T-helper 9 cell (primary cell): ENCODE measurements at places on chromosomes 12 and 14.

GRCh38 chr12:104641862-104642261, 185.1 kb downstream of the CHST11 start:
- no peak for DNase-seq

DNA sequence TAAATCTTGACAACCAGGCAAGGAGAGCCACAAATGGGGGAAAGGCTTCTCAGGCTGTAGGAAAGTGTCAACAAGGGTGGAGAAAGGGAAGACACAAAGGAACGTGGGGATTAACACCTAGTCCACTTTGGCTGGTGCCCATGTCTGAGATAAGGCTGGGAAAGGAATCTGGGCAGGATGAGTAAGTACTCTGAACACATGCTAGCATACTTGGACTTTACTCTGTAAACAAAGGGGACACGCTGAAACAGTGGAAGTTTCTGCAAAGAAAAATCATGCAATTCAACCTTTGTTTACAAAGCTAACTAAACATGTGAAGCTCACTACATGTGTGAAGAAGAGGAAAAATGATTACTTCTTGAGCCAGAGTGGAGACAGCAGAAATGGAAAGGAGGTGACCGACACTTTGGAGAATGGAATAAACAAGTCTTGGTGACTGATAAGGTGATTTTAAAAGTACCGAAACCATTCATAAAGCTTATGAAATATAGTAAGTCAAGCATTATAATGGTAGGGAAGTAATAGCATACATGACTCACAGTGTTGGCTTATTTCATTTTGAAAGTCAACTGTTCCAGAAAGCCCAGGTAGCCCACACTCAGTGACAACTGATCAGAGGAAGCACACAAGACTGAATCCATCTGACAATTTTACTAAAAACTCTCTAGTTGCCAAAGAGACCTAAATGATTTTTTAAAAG, 13.2 kb downstream of the CPNE8 start:
- DNase-seq, result no peak

DNA sequence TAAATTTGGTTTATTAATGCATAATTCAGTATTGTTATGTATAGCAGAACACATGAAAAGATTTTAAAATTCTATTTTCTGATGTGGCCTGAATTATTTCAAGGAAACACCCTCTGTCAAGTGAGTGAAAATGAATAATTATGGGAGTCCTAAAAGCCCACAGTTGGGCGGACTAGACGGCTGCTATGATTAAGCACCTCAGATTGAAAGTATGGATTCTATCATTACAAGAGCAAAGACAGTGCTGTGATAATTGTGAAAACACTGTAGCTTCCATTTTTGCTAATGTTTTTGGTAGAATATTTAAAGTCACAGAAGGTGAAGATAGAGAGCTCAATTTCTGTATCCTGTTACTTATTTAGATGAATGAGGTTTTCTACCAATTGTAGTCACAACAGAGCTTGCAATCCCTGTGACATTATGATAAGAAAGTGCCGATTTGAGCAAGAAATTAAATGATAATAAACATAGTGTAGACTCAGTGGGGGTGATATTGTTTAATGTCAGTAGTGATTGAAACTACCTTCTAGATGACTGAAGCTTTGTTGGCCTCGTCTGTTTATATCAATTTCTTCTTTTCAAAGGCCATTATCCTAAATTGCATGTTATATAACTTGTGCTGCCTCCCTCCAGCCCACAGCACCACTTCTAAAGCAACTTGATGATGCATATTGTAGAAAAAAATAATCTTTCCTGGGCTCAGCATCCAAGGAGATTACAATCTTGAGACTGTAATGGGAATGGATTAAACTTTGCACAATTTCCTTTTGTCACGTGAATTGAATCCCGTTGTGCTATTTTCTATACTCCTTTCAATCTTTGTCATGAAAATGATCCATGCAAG, 359.8 kb downstream of the BTG1 start:
- no peak for DNase-seq

DNA sequence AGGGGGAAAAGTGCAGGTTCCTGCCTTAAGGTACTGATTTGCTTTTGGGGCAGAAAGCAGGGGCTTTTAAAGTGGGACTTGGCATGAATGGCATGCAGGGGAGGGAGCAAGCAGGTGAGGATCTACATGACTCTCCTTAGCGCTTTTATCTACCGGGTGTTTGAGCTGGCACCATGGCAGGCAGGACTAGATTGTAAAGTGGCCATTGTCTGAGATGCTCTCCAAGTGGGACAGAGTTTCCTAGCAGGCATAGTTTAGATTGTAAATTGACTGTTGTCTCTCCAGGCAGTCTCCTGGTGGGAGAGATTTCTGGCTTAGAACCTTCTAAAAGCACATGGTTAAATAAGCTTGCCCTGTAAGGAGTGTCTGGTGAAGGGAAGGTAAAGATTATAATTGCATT, 5.3 kb upstream of the DICER1 start:
- no peak for DNase-seq

- DNase-seq, result no peak
These were observed 197.4 kb upstream of the PRMT8 start for GRCh38 chr12:3293446-3294161.

DNA sequence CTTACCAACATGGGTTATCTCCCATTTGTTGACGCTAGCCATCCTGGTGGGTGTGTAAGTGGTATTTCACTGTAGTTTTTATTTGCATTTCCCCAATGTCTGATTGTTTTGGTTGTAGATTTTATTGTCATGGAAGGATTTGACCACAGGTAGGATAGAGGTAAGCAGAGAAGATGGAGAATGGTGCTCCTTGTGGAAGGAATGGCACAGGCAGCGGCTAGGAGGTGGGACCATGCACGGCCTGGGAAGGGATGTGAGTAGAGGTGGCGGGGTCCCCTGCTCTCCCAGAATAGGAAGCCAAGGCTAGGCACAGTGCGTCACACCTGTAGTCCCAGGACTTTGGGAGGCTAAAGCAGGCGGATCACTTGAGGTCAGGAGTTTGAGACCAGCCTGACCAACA, 41.4 kb downstream of the PHETA1 start:
- DNase-seq, result no peak

GRCh38 chr14:60420050-60420449, 65.8 kb downstream of the C14orf39 start:
- DNase-seq, result no peak

DNA sequence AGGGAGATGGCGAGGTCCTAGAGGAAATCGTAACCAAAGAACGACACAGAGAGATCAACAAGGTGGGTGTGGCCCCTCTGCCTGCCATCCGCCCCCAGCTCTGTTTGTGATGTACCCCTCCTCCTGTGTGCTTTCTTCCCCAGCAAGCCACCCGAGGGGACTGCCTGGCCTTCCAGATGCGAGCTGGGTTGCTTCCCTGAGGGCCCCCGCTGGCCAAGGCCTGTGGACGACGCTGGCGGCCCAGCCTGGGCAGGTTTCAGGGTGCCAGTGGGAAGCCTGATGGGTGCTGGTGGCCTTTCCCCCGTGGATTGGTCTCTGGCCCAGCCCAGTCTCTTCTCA, 2.0 kb downstream of the ARL6IP4 start:
- no peak for DNase-seq

DNA sequence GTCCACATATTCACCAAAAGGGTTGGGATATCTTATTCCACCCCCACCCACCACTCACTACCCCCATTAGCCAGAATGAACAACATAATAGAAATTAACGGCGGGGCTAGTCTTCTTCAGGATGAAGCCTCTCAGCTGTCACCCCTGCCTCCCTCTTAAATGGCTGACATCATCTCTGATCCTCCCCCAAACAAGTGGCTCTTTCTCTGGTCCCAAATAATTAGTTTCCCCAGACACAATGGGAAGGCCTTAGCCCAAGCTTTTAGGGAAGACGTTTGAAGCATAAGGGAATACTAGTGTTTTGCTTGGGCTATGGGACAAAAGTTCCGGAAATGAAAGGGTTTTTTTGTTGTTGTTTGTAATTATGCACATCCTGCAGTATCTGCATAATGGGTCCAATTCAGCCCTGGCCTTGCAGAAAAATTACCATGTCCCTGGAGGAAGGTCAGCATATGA, 13.8 kb downstream of the STON2 start:
- no peak for DNase-seq

GRCh38 chr12:106867651-106868050, 88.1 kb upstream of the TMEM263 start:
- no peak for DNase-seq

DNA sequence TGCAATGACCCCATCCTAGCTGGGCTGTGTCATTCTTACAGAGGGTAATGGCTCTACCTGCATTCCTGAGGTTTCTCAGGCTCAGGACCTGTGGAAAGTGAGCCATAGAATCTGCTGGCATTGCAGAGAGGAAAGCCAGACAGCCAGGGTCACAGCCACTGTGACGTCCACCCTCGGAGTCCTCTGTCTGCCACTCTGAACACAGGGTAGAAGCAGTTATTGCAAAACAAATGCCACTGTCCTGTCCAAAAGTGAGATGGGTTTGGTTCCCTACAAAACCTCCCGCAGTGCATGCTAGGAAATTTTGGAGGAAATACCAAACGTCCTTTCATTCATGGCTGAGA, 37.8 kb downstream of the TNFAIP2 start:
- DNase-seq, result no peak

- DNase-seq, result no peak
These were observed 60.2 kb downstream of the PLXNC1 start for GRCh38 chr12:94208622-94208966.

DNA sequence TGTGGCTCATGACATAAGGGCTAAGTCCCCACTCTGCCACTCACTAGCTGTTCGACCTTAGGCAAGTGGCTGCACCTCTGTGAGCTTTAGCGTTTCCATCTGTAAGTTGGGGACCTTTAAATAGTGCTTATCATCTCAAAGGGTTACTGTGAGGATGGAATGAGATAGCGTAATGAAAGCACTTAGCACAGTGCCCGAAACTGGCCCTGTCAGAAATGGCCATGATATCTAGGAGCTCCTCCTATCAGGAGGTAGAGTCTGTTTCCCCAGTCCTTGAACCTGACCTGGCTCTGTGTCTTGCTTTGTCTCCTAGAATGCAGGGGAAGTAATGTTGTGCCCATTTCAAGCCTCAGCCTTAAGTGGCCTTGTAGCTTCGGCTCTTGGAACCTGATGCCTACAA, 211.0 kb downstream of the RBM19 start:
- DNase-seq, result no peak

DNA sequence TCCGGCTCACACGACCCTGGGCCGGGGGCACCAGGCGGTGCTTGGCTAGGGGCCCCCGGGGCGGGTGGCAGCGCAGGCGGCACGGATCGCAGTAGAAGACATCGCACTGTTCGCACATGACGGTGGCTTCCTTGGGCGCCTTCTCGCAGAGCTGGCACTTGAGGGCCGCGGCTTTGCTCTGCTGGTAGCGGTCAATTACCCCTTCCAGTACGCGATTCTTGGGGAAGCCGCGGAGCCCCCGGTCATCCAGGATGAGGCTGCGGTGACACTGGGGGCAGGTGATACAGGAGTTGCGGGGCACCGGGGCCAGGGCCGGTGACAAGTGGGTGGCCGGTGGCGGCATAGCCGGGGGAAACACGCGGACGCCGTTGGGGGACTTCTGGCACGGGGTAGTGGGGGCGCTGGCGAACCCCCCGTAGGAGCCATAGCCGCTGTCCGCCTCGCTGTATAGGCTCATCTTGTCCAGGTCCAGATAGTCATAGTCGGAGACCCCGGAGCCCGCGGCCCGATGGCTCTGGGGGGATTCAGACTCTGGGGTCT, 553 bp downstream of the TRIM9 start:
- DNase-seq, result no peak

- DNase-seq, result no peak
These were observed 405.8 kb downstream of the MED13L start for GRCh38 chr12:115871714-115872113.

DNA sequence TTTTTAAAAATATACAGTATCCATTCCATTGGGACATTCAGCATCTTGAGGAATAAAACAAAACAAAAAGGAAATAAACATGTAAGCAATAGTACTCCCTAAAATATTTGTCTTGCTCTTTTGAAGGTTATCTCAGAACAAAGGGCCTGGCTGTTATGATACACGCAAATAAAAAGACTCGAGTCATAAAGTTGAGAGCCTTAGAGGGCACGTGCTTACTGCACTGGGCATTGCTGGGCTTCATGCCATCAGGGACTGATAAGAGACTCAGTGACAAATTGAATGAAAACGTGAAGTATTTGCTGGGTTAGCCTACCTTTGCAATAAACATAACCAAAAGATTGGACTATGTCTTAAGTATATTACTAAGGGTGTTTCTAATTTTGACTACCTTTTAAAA, 118.9 kb downstream of the SLC35F4 start:
- no peak for DNase-seq

- DNase-seq, result no peak
These were observed 55.4 kb upstream of the DDX11 start for GRCh38 chr12:31018106-31018789.

DNA sequence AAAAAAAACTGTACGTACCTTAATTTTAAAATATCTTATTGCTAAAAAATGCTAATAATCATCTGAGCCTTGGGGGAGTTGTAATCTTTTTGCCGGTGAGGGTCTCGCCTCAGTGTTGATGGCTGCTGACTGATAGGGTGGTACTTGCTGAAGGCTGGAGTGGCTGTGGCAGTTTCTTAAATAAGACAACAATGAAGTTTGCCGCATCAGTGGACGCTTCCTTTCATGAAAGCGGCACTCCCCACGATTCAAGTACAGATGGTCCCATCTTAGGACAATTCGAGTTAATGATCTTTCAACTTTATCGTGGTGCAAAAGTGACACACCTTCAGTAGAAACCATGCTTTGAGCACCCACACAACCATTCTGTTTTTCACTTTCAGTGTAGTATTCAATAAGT, 7.6 kb upstream of the PLD4 start:
- DNase-seq, result no peak

DNA sequence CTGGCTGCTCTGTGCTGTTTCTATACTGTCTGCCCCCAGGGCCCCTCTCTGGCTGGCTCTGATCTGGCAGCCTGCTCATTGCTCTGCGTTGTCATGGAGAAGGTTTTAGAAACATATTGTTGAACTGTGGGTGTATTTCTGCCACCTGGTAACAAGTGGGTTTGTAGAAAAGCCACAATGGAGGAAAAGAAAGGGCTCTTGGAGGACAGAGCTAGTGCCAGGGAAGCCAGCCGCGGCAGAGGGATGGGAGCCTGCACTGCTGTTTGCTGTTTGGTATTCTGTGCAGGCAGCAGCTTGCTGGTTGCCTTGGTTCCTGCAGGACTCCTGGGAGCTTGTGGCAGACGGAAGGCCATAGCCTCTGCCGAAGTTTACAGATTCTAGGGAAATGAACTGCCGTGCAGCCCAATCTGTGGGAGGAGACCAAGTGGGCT, 15.1 kb downstream of the CCDC177 start:
- DNase-seq, result no peak

- DNase-seq, result no peak
These were observed 167.9 kb downstream of the NELL2 start for GRCh38 chr12:44708218-44708617.

- DNase-seq, result no peak
These were observed 505.2 kb downstream of the BCL11B start for GRCh38 chr14:98766818-98767217.

- DNase-seq, result no peak
These were observed 8.1 kb downstream of the PRPF40B start for GRCh38 chr12:49631336-49631907.

DNA sequence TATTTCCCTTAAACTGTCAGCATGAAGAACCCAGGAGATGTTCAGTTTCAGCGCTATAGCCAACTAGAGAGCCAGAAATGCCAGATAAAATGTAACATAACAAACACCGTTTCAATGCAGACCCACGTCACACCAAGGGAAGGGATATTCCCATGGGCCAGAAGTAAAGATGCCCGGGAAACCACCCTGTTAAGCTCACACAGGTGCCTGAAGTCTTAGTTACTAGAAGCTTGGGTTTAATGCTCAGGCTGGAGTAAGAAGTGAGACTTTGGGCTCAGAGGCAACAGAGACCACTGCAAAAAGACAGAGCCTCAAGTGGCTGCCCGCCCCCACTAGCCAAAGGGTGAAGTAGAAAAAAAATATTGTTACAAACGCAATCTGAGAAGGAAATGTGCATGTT, 52.3 kb downstream of the SYNE3 start:
- DNase-seq, result no peak
